Activated CD4-positive, CD25-positive, alpha-beta regulatory T cell treated with anti-CD3 and anti-CD28 coated beads, Interleukin-2, amount 50 U/mL, for 24 hours (primary cell): ENCODE measurements at places on chromosomes 1 and 21.

DNA sequence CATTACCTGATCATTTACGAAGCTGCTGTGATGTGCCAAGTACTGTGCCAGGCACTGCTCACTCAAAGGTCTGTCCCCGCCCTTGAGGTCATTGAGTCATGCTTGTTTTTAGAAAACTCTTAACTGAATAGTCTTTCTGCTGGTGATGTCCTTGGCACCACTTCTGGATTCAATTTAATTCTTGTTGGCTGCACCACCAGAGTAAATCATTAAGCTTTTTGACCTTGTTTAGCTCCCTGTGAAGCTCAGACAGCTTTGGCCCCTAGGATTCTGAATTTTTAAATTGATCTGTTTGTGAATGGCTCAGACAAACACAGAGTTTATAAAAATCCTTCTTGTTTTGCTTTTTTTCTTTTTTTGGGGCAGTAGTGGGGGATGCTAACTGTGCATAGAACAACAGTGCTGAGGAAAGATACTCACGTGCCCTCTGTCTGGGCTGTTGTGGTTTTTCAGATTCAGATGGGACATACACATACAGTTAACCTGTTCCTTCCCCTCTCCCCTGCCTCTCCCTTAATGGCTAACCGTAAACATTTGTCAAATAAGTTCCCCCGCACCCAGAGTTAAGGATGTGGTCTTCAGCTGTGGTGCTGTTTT, 67.6 kb downstream of the MTR start:
- ATAC-seq: no peak

GRCh38 chr1:213688655-213689054, 299.1 kb upstream of the PROX1 start:
- no peak for ATAC-seq

- no peak for ATAC-seq
Measured at GRCh38 chr1:97170300-97170699, 448.7 kb downstream of the PTBP2 start.

DNA sequence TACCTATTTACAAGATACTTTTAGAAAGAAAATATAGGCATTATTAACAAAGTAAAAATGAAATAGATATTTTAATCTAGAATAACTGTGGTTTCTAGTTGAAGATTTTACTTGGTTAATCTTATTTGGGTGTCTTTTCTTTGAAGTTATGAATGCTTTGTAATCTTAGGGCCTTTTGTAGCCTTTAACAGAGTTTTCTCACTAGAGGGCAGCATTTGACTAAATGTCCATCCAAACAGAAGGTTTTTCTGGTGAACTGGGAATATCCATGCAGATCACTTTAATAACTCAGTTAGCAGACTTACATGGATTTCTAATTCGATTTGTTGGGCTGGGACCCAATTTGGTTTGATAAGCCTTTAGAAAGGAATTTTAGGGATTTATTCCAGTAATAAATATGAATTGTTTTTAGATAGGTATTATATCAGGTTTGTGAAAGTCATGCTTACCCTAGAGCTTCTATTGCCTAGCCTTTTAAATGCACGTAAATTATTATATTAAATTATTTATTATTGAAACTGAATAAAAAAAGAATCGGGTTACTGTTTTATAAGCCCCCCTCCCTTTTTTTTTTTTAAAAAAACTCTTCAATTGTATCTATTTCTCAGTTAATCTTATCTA, 119.7 kb downstream of the ZNF326 start:
- ATAC-seq: no peak

DNA sequence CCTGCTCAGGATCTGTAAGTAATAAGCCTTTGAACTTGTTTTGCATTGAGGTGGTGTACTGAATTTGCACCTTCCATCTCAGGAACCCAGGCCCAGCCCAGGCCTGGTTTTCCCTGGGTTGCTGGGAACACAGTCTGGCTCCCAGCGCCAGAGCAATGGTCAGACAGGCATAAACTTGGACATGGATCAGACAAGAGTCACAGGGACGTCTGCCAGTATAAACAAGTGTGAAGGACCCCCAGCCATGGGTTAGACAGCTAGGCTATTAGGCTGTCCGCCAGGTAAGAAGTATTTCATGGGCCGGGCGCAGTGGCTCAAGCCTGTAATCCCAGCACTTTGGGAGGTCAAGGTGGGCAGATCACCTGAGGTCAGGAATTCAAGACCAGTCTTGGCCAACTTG, 5.5 kb downstream of the IFNLR1 start:
- no peak for ATAC-seq

DNA sequence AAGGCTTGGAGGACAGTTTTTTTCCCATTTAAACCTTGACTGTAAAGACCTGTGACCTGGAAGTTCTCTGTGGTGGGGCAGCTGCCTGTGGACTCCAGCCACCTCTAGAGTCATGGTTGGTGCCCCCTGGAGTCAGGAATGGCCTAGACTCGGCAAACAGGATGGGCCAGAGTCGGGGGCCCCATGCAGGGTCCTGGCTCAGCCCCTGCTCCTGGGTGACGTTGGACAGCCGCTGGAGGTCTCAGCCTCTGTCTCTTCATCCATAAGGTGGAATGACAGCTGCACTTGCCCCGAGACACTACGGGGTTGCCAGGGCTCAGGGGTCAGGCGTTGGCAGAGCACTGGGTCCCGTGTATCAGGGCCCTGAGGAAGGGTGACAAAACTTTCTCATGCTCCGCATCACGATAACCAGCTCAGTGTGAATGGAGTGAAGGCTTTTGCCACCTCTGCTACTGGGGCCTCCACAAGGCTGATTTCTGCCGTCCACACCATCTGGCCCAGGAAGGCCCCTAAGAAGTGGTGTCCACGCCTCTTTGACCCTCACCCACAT, 58.5 kb upstream of the TTC34 start:
- no peak for ATAC-seq

DNA sequence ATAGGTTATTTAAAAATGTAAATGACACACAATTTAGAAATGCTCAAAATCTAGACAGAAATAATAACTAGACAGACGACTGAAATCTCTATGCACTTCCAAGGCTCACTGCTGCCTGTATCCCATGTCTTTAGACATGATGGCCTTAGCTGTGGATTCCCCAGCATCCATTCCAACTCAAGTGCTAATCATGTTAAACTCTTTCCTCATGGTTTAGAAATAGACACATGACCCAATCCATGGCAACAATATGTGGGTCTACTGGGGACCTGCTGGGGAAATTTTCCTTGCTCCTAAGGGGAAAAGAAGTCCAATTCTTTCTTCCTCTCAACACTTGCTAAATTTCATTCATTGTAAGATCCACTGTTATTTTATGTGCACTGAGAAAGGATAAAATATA, 188.5 kb downstream of the SLC45A1 start:
- ATAC-seq: no peak

DNA sequence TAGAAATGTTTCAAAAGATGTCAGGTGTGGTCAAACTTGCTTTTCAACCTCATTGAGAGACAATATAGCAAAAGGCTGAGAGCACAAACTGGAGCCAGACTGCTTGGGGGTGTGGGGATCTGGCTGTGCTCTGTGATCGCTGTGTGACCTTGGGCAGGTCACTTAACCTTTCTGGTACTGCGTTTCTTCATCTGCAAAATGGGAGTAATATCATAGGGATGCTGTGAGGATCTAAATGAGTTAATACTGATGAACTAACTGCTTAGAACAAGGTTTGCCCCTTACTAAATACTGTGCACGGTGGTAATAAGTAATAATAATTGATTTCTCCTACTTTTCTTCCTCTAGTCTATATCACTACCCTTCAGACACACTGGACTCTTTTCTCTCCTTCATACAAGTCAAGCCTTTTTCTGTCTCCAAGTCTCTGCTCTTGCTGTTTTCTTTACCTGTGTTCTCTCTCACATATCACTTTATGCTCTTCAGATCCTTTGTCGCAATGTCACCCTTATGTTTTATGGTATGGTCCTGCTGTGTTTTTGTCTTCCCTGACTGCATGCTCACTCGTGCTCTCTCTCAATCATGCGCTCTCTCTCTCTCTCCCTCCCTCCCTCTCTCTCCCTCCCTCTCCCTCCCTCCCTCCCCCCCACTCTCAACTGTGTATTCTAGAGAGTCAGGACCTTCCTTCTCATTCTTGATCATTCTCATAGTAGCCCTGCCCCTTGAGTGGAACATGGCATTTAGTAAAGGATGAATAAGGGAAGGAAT, 3.3 kb downstream of the MGST3 start:
- no peak for ATAC-seq

DNA sequence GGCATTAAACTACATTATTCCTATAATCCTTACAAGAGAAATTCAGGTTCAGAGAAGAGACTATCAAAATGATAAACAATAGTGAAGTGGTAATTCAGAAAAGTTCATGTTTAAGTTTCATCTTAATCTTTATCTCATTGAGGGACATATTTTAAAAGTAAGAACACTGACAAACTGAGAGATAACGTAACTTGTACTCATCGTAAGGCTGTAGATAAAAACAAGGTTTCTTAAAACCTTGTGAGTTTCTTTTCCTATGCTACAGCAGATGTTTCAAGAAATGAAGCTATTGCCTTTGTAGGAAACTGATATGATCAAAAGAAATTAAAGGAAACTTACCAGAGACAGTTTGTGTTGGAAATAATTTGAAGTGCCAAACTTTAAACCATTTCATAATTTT, 65.0 kb downstream of the RERE start:
- peak; percentile 66 for ATAC-seq
